ENCODE measurements at places on chromosomes 16 and 17.

DNA sequence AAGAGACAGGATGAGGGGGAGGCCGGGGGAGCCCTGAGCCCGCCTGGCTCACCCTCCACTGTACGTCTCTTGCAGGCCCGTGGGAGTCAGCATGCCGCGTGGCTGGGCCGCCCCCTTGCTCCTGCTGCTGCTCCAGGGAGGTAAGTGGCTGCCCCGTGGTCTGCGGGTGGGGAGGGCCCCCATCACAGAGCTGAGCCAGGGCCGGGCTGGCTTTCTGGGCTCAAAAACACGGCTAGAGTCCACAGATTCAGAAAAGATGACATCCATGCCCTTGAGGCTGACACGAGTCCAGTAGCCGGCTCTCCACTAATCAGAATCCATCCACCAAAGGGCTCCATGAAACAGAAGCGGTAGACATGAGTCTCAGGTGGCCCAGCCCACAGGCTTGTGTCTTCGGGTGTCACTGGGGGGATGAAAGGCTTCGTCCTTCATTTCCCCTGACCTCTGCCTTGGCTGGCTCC lies 28.0 kb downstream of the IL21R start:
- no peak for DNase-seq

DNA sequence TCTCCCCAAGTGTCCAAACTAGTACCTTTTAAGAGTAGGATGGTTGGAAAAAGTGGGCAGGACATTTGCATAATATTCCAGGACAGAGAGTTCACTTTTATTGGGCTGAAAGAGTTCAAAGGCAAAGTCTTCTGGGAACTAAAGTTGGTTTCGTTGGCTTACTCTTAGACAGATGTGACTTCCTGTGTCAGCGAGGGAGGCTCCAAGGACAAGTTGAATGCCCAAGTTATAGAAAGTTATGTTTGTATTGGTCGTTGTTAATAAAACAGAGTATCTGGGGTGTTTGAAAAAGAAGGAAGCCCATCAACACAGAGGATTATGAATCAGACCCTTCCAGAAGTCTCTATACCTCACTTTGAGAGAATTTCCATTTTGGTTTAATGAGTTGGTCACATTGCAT lies 117.3 kb upstream of the TBX2 start:
- no peak for DNase-seq

- peak; percentile 81 for DNase-seq
Observed at GRCh38 chr16:8173111-8173644, 417.1 kb downstream of the TMEM114 start.

DNA sequence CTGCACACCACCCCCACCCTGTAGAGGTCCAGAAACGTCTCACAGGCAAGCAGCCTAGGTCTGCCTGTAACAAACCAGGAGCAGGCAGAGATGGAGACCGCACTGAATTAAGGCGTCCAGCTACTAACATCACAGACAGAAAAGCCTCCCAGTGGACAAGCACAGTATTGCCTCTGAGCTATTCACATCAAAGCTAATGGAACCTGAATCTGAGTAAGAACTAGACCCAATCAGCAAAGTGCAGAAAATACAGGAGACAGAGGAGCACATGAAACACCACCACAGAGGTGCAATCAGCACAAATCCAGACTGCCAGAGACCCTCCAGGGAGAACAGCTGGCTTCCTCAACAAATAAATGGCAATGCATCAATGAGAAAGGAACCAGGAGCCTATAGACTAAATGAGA lies 22.2 kb upstream of the PEMT start:
- peak; percentile 80 for DNase-seq

- DNase-seq, result no peak
Observed at GRCh38 chr16:2208308-2208707, 2.4 kb downstream of the BRICD5 start.

- no peak for DNase-seq
Observed at GRCh38 chr17:36972186-36972700, 23.5 kb downstream of the AATF start.

DNA sequence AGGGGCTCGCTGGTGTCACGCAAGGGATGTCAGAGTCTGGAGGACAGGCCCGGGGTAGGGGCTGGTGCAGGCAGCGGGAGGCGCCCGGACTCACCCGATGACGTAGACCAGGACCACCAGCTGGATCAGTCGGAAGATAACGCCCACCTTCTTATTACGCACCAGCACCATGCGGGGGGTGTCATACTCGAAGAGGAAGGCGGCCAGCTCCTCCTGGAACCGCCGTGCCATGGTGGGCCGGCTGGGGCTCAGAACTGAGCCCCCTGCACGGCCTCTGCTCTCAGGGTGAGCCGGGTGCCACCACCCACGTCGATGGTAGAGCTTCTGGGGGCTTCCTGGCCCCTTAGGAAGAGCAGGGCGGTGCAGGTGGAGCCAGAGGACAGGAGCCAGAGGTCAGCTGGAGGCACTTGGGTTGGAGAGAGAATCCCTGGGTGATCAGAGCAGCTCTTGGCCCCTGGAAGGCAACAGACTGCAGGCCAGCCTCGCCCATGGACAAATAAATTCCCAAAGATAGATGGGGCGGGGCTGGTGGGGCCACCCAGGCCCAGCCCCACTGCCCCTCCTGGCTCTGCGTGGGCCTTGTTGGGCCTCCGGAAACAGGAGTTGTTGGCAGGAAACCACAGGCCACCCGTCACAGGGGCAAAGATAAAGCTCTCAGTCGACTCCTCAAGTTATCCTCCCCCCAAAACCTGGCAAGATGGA lies at the start of gene P2RX1:
Gene P2RX1 (minus strand): TSS at position 471 of the 702 bp plus-strand sequence. CDS start 240 bp downstream, at position 231.
- DNase-seq, result peak; percentile 94

DNA sequence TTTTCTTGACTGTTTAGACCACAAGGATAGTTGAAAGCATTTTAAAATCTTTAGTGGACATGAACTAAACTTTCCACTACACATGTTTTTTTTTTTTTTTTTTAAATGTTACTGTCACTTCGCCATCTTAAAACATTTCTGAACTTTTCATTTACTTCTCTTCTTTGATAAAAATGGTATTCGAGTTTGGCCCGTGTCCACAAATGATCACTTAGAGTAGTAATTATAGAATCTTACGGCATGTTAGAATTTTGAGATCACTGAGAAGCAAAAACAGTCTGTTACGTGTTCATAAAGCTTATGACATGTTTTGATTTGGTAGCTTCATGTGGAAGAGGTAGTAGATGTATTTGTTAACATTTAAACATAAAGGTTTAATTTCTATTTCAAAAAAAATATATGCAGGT lies 1.1 kb downstream of the NSRP1 start:
- DNase-seq, result no peak

GRCh38 chr17:65586899-65587298 lies 25.5 kb upstream of the AXIN2 start:
- no peak for DNase-seq

DNA sequence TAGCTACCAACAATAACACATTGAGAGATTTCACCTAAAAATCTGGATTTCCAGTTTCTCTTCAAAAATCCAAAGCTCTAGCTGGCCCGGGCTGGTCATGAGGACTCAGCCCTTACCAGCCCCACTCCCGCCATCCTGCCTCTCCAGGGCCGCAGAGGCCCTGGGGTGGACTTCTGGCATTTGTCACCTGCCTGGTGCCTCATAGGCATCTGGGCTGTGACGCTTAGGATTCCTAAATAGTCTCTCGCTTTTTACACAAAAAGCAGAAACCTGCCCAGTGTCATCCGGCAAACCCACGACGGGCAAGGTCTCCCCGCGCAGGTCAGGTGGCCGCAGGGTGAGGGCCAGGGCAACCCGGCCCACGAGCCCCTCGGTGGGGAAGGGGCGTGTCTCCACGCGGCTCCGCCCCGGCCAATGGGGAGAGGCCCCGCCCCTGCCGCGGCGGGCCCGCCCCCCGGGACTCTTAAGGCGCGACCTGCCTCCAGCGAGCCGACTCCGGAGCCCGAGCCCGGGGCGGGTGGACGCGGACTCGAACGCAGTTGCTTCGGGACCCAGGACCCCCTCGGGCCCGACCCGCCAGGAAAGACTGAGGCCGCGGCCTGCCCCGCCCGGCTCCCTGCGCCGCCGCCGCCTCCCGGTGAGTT lies at the start of gene VASN:
Gene VASN (plus strand): TSS at position 492 of the 644 bp plus-strand sequence. CDS start 9,030 bp downstream, outside the sequence.
- DNase-seq, result peak; percentile 68

- no peak for DNase-seq
Observed at GRCh38 chr16:85389679-85390470, 223.2 kb upstream of the GSE1 start.

- DNase-seq, result peak; percentile 71
Observed at GRCh38 chr17:57823469-57824401, 26.1 kb downstream of the MRPS23 start.

DNA sequence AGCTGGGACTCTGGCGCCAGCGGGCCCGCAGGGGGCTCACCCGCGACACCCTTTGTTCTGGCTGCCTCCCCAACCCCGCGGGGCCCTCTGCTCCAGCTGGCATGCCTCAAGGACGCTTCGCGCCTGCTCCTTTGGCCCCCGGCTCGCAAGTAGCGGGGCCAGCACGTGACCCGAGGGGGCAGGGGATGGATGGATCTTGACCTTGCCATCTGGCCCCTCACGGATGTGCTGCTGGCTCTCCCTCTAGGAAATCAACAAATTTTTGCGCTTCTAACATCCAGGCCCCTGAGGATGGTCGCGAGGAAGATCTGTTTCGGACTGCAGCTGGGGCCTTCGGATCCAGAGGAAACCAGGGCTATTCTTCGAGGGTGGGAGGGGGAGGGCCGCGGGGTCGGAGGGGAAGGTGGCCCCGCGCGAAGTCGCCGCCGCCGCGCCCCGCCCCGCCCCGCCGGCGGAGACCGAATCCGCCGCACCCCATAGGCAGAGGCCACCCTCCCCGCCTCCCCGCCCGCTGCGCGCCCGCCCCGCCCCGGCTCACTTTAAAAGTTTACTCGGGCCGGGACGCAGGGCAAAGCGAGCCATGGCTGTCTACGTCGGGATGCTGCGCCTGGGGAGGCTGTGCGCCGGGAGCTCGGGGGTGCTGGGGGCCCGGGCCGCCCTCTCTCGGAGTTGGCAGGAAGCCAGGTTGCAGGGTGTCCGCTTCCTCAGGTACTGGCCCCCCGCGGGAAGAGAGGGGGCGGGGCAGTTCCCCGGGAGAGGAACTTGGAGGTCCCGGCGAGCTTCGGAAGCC lies at the start of gene ACSF2:
Gene ACSF2 (plus strand): TSS at position 537 of the 790 bp plus-strand sequence. CDS start 44 bp downstream, at position 581.
- DNase-seq, result peak; percentile 68

DNA sequence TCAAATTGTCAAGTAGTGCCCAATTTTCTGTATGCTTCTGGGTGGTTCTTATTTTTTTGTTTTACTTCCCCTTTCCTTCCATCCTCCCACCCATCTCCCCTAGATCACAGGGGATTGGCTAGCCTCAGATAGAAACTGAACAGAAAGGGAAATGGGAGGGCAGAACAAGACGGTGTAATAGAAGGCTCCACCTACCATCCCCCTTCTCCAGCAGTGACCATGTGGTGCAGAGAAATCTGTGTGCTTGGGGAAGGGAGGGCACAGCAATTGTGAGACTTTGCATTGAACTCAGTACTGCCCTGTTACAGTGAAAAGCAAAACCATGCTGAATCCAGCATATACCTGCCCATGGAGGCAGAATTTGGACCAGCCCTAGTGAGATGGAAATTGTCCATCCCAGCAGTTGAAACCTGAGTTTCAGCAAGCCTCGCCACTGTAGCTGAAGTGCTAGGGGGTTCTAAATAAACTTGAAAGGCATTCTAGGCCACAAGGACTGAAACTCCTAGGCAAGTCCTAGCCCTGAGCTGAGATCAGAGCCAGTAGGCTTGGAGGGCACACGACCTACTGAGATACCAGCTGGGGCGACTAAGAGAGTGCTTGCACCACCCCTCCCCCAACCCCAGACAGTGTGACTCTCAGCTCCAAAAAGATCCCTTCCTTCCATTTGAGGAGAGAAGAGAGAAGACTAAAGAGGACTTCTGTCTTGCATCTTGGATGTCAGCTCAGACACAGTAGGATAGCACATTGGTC lies 5.2 kb downstream of the SLFN11 start:
- peak; percentile 96 for DNase-seq

GRCh38 chr17:52606098-52606497 lies 447.6 kb upstream of the CA10 start:
- no peak for DNase-seq

- DNase-seq, result no peak
Observed at GRCh38 chr17:31132977-31133376, 38.2 kb downstream of the NF1 start.

DNA sequence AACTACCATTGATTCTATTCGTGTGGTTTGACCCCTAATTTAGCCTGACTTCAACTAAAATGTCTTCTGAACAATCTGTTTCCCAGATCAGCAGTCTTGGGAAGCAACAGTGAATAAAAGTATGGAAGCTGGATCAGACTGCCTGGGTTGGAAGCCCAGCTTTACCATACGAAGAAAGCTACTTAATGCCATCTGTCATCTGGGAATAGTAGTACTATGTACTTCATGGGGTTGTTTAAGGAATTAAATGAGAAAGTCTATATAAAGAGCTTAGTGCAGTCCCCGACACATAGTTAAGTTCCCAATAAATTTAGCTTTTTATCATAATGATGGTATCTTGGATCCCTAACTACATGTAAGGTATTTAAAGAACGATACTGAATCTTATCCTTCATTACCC lies 151.5 kb upstream of the ERCC4 start:
- no peak for DNase-seq

- no peak for DNase-seq
Observed at GRCh38 chr17:66904760-66905624, 59.5 kb upstream of the CACNG4 start.

DNA sequence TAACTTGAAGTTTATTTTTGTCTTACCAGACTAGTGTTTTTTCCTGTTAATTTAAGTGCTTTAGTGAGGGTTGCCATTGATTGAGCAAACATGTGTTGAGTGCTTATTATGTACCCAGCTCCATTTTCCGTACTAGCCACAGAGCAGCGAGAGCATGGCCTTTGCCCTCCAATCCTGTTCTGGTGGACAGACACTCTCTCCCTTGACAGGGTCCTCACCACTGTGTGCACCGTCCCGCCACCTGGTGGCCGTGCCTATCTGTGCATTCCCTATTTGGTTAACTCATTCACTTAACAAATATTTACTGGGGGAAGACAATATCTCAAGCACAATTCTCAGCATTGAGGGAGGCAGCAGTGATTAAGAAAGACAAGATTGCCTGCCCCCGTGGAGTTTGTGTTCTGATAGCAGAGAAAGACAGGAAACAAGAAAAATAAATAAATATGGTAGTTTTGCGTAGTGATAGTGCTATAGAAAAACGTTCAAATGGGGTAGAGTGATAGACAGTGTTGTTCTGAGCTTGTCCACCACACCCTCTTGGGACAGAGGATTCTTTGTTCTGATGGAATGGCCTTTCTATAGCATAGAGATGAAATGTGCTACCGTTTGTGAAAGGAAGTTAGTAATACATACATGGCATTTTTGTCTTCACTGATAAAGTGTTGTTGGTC lies 13.0 kb downstream of the CDH13 start:
- DNase-seq, result peak; percentile 57

DNA sequence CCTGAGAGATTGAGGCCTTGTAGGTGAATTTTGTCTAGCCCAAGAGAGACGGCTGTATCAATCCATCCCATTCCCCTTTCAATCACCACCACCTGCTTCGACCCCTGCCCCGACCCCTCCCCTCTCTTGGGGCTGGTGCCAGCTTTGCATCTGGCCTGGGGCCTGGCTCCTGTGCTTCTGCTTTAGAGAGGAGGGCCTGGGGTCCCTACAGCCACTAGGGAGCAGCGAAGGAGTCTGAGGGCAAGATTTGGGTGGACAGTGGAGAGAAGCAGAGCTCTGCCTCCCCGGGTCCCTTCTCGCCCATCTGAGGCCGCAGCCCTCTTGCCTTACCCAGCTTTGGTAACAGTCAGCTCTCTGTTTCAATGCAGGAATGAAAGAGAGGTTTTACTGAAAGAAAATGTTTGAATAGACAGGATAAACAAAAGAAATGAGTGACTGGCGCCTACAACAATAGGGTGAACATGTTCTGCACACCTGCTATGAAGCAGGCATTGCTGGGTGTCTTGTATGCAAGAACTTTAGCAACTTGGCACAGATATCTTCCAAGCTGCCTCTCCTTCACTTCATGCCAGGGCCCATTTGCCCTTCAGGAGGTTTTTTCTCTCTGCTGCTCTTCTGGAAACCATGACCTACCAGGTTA lies 57.4 kb downstream of the SLC47A1 start:
- no peak for DNase-seq

Measured in NB4 (cell line).